AG04450 (cell line): ENCODE measurements at places on chromosomes 7 and 10. TPM values are rescaled to one million over a fixed set of nuclear protein-coding genes. Genes with fewer than 3 reads are reported as not detected.

The CALCR gene
- polyA plus RNA-seq = not detected in 2 replicates

- no peak for DNase-seq
Measured at GRCh38 chr10:78947226-78947625, 121.5 kb upstream of the ZMIZ1 start.

DNA sequence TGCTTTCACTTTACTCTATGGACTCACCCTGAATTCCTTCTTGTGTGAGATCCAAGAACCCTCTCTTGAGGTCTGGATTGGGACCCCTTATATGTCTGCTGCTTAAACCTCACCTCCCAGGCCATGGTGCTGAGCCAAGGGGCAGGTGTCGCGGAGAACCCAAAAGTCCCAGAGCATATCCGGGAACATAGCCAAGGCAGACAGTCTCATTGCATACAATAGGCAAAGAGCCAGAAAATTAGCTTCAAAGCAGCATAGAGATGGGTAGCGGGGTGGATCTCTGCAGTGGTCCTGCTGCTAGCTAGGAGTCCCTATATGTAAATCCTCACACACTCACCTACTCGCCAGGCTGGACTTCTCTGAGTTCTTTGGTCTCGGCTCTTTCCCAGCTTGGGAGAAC is 5.5 kb downstream of the CCL24 start:
- no peak for DNase-seq

The DUS4L gene
- 4.8 and 6.0 TPM in 2 replicates for polyA plus RNA-seq

The FBXL13 gene
- polyA plus RNA-seq = 0.79 and 0.95 TPM in 2 replicates

The ACTR3C gene
- 0.31 and 0.36 TPM in 2 replicates for polyA plus RNA-seq

DNA sequence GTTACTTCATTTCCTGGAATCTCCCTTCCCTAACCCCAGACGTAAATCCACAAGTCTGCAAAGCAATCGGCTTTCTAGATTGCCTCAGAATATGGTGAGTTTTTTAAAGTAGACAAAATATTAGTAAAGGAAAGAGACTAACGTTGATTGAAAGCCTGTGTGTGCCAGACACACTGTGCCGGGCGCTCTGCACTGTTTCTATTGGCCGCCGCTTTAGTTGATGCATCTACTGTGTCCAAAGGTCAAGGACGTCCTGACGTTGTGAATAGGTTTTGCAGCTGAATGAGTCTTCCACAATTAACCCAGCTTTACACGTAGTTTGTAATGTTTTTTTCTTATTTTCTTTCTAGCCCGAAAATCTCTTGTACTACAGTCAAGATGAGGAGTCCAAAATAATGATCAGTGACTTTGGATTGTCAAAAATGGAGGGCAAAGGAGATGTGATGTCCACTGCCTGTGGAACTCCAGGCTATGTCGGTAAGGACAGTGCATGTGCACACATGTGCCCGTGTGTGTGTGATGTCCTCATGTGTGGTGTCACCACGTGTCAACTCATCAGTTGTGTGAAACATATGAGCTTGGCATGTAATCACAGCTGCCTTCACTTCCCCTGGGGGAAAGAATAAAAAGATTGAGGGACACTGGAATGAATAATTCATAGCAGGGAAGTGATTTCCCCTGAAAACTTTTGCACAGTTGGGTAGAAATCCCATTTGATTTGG is 232.0 kb downstream of the CCDC3 start:
- DNase-seq = no peak

GRCh38 chr7:113649556-113649955 is 269.3 kb downstream of the PPP1R3A start:
- DNase-seq = no peak

DNA sequence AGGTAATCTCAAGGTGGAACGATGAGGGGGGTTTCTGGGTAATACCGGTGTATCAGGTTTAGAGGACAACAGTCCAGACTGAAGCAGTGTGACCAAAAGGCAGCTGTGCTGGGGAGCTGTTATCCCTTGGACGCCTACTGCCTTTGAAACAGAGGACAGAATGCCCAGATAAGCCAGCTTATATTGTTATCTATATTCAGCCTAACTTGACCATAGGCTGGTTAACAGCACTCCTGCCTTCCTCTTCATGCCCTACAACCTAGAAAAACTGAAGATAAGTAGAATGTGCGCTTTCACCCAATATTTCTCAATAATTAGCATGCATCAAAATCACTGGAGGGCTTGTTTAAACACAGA is 44.9 kb downstream of the IL6 start:
- DNase-seq = no peak
